ENCODE measurements at places on chromosomes 12 and 14.

GRCh38 chr14:87034680-87035079, 958.3 kb downstream of the GALC start:
- DNase-seq: no peak

GRCh38 chr12:28390761-28391385, 200.6 kb downstream of the CCDC91 start:
- DNase-seq: no peak

GRCh38 chr12:1474574-1475153, 119.7 kb downstream of the FBXL14 start:
- DNase-seq: no peak

DNA sequence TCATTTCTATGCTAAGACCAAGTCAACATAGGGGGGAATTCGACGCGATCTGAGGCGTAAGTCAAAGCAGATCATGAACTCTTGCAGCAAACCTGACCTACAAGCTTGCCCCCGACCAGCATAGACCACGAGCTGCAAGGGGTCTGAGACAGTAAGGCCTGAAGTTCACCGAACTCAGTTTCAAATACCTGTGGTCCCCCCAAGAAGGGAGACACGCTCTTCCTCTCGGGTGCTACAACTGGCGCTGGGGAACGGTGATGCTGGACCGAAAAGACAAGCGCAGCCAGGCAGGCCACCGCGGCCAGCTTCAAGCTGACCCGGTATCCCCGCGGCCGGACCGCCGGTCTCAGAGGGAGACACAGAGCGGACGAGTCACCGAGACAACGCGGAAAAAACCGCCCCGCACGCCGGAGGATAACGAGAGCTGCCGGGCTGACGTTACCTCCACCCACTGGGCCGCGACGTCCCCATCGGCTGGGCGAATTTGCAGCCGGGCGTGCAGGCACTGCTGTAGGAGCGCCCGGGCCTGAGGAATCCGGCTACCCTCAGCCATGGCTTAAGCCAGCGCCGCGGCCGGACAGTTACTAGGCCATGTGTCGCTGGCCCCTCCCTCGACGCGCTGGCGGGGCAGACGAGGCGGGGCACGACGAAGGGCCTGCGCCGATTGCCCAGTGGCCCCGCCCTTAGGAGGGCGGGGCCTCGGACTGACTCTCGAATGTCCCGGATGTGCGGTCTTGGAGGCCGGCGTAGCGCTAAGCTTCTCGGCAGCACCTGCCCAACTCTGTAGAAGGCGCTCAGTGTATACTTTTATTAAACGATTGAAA, at the start of gene DTD2:
DTD2 (minus strand) TSS at position 666 of the 824 bp plus-strand sequence; CDS start at position 553, 113 bp downstream.
- peak; percentile 84 for DNase-seq

DNA sequence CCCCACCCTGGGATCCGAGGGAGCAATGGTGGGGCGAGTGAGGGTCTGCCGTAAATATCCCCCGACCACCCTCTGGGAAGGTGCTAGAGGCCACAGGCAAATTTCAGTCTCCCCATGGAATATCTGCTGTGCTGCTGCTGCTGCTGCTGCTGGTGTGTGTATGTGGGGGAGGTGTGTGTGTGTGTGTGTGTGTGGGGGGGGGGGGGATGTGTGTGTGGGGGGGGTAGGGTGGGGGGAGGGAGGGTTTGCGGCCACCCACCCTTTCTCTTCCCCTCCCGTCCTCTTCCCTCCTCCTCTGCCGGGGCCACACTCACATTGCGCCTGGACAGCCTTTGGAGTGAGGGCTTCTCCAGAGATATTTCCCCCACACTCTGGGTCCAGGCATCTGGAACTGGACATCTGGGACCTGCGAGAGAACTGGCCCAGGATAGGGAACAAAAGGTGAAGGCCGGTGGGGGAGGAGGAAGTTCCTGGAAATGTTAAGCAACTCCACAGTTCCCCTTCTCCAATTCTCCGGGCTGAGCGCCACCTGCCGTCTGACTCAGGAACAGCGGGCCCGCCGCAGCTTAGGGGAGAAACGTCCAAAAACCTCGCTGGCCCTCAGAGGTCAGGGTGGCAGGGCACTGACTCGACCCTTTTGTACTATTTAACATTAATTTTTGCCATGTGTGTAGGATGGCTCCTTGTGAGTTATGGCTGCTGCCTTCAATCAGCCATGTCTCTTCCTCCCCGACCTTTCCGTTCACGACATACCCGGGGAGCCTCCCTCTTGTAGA, at the start of gene C1RL:
C1RL (minus strand) TSS at position 419 of the 776 bp plus-strand sequence; CDS start at position 385, 34 bp downstream.
- peak; percentile 56 for DNase-seq

DNA sequence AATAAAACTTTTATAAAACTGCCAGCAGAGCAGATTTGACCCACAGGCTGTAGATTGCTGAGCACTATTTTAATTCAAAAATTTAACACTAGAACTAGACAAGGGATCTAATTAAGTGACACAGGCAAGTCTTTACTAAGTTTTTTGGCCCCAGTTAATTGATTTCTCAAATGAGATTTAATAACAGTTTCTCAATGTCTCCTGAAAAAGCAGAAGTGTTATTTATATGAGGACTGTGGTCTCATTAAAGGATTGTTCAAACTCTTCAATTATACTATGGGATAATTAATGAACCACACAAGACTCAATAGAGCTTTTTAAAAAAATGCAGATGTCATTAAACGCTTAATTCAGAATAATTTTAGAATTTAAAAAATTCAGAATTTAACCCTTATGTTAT, 1.9 kb downstream of the HEATR5A start:
- no peak for DNase-seq

- no peak for DNase-seq
Observed at GRCh38 chr12:31803306-31804184, 74.7 kb upstream of the AMN1 start.

DNA sequence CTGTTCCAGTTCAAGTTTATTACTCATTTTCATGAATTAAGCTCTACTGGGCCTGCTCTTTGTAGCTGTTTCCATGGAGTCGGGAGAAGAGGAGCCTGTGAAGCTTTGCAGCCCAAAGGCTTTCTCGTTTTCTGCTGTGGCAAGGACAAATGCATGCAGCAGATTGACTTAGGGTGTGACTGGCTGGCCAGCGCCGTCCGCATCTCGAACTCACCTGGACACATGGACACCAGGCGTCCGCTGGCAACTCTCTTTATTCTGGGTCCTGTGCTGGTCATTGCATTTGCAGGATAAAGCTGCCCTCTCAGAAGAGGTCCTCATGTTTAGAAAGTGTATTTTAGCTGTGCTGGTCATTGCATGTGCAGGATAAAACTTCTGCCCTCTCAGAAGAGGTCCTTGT, 350.4 kb downstream of the TMEM121 start:
- no peak for DNase-seq

DNA sequence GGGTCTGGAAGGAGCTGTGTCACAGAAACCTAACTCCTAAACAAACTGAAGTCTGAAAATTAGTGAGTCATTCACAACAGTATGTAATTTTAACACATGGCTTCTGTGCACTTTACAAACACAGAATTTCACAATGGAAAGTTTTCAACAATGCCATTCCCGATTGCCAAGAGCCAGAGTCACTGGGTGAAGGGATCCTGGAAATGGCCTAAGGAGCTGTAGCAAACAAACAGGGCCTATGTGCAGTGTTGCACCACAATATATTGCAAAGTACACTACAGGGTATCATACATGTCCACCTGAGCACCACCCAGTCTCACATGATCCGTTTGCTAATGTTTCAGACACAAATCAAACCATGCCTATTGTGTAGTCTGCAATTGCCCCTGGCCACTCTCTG, 184.7 kb upstream of the OTX2 start:
- DNase-seq: no peak

- DNase-seq: no peak
Observed at GRCh38 chr12:5623411-5623810, 191.5 kb downstream of the NTF3 start.

- no peak for DNase-seq
Observed at GRCh38 chr14:103271189-103271588, 62.8 kb upstream of the EIF5 start.

GRCh38 chr14:33794791-33795305, 156.0 kb downstream of the EGLN3 start:
- DNase-seq: no peak

- DNase-seq: no peak
Observed at GRCh38 chr12:29334937-29335336, 46.0 kb downstream of the ERGIC2 start.

DNA sequence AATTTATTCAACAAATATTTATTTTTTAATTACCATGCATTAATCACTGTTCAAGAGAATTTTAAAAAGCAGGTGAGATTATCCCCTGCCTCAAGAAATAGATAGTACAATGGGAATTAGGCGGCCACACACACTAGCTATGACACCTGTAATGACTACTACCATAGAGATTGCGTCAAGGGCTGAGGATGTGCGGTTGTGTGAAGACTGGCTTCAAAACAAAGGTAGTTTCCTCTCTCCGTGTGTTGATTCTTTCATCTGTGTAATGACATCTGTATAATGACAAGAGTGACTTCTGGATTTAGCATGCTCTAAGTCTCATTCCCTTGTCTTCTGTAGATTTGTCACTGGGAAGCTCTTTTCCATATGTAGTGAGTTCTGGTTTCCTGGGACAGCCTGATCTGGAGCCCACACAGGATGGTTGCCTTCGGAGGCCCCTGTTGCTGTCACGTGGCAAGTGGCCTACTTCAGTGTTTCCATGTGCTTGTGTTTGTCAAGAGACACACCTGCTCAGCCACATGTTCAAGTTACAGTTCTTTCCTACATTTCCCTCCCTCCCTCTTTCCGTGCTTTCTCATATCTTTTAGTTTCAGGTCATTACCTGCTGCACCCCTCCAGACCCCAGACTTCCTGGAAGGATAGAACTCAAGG, 64.3 kb downstream of the GALNT8 start:
- DNase-seq: no peak

DNA sequence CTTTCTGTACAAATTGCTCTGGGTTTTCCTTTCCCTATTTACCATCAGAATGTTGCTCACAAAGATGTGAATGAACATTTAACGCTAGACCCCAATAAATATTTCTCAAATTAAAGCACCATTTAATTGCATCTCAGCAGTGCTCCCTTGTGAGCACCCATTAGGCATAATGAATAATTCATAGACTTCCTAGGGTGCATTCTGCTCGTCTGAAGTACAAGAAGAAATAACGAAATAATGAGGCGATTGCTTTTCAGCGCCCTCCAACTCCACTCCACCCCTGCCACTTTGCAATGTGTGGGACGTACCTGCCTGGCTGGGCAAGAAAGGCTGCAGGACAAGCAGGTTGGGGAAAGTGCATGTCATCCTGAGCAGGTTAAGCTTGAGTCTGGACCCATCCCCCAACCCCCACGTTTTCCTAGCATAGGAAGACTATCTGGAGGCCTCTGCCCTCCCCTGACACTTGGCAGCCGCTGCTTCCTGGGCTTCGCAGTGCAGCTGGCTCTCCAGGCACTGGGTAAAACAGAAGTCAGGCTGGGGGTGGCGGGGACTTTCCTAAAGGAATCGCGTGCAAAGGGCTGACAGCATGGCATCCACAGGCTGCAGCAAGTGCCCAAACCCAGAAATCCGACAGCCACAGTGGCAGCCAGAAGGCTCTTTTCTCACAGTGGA, 253.7 kb downstream of the DUSP6 start:
- DNase-seq: no peak

All from central memory CD4-positive, alpha-beta T cell (primary cell).